ENCODE measurements at places on chromosomes 12 and 14.
A peak's percentile ranks its signal among the peaks of the same experiment; 100 is the strongest.

- no peak for DNase-seq
These were observed 325.0 kb upstream of the TBX3 start for GRCh38 chr12:115008929-115009328.

GRCh38 chr14:97594306-97594705 is 797.1 kb downstream of the VRK1 start:
- DNase-seq, result no peak

DNA sequence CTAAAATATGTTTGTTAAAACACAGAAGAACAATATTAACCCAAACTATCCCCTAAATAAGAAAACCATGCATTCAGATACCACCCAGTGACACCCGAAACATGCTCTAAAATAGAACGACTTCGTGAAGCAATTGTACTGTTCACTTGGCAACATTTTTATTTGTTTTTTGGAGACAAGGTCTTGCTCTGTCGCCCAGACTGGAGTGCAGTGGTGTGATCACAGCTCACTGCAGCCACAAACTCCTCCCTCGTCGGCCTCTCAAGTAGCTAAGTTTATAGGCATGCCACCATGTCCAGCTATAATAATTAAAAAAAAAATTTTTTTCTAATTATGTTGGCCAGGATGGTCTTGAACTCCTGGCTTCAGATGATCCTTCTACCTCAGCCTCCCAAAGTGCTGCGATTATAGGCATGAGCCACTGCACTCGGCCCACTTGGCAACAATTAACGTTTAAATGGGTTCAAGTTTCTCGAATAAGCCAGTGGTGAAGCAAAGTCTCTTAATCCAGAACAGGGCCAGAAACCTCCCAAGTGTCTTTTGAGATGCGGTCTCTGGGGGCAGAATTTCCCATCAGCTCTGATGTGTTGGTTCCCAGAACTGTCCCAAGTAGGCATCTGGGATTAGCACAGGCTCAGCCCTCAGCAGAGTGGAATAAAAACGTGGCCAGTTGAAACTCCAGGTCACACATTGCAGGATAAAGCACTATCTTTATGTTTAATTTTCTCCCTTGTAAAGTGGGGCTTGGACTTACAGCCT is 74.5 kb downstream of the TMCC3 start:
- DNase-seq, result no peak

- no peak for DNase-seq
These were observed 41.1 kb downstream of the ACSM4 start for GRCh38 chr12:7344833-7345606.

- DNase-seq, result no peak
These were observed 89.0 kb downstream of the SLC24A4 start for GRCh38 chr14:92411941-92412340.

GRCh38 chr14:67253076-67253635 is 11.9 kb downstream of the PALS1 start:
- no peak for DNase-seq

GRCh38 chr14:22929104-22929960 is at the start of gene PRMT5:
PRMT5 (minus strand) TSS chr14:22929376; CDS start chr14:22929361, 15 bp downstream.
- DNase-seq, result peak; percentile 99

DNA sequence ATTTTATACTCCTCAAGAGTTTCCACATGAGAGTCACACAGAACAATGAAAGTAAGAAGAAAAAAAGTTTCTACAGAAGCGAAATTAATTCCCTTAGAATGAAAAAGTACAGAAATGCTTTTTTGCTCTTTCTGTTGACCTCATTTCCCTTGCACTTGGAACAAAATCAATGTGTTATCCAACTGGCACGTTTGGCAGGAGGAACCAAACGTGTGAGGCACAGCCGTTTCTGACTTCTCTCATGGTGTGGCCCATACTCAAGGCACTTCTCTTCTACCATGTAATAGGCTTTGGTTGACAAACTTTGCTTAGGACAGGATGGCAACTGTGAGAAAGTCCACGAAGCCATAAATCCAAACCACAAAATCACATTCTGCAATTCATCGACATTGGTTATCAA is 297.0 kb downstream of the FUT8 start:
- no peak for DNase-seq

DNA sequence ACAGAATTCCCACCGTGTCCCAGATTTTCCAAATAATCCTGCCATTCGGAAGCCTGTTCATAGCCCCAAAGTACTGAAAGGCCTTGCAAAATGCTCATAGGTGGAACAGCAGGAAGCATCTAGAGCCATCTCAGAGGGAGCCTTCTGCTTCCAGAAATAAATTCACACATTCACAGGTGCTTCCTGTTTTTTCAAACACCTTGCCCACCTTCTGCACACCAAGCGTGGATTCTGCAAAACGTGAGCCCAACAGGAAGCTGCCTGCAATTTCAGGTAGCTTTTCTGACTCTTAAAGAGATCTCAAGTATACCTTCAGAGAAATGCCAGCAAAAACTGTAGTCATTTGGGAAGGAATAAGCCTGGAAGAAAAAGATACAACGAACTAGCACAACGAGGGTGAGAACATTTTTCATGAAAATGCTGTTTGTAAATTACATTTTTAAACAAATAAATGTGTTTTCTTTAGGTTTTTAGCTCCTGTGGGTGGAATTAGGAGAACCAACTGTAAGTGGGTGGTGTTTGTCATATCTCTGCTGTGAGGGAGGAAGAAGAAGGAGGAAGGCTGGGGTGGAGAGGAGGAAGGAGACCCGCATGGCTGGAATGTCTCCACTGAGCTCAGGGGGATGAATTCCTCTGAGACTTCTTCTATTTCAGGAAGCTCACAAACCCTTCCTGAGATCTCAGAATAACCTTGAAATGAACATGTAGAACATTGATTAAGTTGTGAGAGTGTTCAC is at the start of gene IFNG-AS1:
Gene IFNG-AS1 (plus strand): TSS at position 264 of the 737 bp plus-strand sequence.
- no peak for DNase-seq

- no peak for DNase-seq
These were observed 224.0 kb downstream of the AACS start for GRCh38 chr12:125288931-125289928.

- DNase-seq, result no peak
These were observed 104.0 kb downstream of the C14orf39 start for GRCh38 chr14:60381909-60382308.

DNA sequence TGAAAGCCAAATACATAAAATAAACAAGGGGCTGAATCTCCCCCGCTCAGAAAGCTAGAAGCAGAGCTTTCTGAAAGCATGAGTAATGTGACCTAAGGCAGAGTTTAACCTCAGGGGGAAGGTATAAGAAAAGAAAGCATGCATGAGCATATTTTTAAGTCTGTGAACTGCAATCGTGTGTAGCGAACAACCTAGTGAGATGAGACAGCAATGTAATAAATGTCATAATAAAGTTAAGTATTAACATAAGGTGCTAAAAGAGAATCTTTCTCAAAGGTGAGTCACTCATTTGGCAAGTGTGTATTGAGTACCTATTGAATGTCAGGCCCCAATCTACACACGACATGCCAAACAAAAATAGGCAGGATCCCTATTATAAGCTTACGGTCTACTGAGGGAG is 14.2 kb upstream of the WDR20 start:
- DNase-seq, result peak; percentile 8

GRCh38 chr14:85423889-85424288 is 106.1 kb upstream of the FLRT2 start:
- DNase-seq, result no peak

DNA sequence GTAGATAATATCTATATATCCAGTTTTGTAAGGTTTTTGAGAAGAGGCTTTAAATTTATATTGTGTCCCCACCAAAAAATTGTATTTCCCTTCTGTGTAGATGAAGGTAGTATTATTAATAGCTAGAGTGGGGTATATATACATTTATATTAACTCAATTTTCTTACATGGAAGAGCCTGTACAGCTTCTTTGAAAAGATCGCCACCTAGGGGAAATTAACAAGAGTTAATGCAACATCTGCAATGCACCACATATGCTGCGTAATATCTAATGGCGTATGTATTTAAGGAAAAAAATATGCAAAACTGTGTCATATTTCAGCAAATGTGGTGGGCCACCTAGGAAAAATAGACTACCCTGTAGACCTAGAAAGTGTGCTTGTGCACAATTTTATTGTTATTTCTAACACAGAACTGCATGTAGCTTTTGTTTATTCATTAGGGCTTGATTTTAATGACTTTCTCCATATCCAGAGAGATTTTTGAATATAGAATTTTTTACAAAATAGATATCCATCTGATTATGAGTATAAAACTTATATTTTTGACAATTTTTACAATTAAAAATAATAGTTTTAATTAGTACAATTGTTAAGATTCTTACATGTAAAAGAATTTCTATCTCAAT is 14.0 kb downstream of the CCER1 start:
- no peak for DNase-seq

- DNase-seq, result peak; percentile 17
These were observed 173.5 kb upstream of the SFSWAP start for GRCh38 chr12:131537267-131537958.

DNA sequence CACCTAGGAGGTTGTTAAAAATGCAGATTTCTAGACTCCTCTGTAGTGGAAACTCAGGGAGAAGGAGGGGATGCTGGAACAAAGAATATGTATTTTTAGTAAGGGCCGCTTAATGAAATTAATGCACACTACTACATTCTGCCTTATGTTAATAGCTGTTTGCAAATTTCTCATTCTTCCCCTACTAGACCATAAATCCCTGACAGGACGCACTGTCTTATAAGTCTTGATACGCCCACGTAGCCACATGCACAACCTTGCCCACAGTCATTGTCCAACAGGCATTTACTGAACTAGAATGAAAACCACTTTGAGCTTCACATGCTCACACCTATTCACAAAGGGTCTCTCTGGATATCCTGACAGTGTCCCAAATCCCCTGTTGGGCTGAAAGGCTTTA is 10.5 kb downstream of the KRT2 start:
- DNase-seq, result no peak

- no peak for DNase-seq
These were observed at the start of gene SLC39A5 for GRCh38 chr12:56229916-56230431. SLC39A5 (plus strand) TSS chr12:56230051; CDS start chr12:56231275, 1,224 bp downstream.

DNA sequence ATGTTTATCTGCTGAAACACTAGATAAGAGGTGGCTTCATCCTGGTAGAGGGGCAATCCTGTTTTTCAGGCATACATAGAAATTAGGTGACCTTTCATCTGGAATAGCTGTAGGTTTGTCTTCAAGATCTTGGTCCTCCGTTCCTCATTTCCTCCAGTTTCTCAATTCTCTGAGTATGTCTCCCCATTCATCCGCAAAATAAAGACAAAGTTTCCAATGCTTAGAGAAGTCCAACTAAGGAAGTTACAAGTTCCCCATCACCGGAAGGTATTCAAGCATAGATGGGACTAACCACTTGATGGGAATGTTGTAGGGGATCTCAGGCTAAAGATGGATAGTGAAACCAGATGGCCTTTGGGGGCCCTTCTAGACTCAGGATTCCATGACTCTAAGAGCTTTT is 34.3 kb downstream of the ERG28 start:
- no peak for DNase-seq

All from left kidney (tissue), 8 donors.